ENCODE measurements at places on chromosomes 13 and 19.

GRCh38 chr13:47005756-47006414 is 109.0 kb upstream of the HTR2A start:
- DNase-seq, result no peak

- DNase-seq, result no peak
Observed at GRCh38 chr13:41413872-41414271, 43.5 kb upstream of the RGCC start.

DNA sequence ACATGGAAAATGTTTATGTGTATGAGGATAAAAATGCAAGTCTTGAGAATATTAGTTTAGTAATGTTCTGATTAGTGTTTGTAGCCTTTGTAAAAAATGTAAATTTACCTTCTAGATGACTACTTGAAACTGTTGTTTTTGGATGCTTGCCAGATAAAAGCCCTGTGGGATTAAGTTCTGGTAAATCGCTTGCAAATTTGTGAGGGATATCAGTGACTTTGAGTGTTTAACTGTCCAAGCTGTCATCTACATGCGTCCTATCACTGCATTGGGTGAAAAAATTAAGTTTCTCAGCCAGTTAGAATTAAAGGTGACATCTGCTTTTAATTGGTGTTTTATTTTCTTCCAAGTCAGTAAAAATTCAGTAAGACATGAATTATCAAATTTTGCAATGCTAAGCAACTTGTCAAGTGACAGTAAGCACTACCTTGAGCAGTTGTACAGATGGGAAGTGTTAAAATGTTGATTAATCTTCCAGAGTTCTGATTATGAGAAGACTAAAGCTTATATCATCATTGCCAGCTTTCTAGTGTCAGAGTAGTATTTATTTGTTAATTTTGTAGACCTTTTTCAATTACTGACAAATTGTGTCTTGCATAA is 88.0 kb downstream of the PCCA start:
- DNase-seq, result no peak

GRCh38 chr19:8988204-8988603 is 22.0 kb downstream of the MUC16 start:
- DNase-seq, result peak; percentile 30

DNA sequence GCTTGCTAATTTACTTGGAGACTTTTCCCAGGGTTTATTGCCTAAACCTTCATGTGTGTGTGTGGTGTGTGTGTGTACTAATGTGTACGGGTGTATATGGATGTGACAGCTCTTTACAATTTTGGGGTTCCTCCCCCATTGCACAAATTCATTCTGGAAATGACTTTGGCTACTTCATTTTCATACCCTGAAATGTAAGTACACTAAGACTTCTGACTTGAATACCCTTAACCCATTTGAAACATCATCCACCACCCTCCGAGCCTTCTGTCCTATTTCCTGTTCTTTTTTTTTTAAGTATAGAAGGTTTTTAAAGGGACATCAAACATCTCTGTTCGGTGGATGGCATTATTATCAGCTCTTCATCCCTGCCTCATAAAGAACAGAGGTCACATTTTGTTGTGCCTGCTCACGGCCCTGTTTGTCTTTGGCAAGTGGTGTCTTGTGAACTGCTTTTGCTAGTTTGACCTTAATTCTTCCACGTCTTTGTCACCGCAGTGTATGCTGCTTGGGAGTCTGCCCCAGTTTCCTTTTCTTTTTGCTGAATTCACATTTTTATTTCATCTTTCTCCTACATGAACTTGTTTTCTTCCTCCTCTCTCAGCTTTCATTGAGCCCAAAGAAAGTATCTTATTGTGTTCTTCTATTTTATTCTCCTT is 228.3 kb downstream of the FOXO1 start:
- no peak for DNase-seq

GRCh38 chr13:90414691-90415596 is 932.5 kb upstream of the MIR17HG start:
- no peak for DNase-seq

DNA sequence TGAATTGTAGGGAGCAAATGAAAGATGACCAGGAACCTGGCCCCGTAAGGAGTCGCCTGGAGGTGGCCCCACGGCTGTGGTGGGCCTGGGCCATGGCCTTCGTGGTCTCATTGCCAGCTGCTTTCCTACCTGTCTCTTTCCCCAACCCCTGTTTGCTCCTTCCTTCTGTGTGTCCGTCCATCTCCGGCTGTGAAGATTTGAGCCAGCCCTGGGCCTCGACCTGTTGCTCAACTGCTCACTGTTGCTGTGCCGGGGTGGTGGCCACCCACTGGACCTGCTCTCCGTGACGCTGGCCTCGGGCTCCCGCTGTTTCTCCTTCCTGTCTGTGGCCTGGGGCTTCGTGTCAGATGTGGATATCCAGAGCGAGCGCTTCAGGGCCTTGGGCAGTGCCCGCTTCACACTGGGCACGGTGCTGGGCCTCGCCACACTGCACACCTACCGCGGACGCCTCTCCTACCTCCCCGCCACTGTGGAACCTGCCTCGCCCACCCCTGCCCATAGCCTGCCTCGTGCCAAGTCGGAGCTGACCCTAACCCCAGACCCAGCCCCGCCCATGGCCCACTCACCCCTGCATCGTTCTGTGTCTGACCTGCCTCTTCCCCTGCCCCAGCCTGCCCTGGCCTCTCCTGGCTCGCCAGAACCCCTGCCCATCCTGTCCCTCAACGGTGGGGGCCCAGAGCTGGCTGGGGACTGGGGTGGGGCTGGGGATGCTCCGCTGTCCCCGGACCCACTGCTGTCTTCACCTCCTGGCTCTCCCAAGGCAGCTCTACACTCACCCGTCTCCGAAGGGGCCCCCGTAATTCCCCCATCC is 8.5 kb downstream of the DBP start:
- no peak for DNase-seq

- no peak for DNase-seq
Observed at GRCh38 chr13:97432232-97432916, 1.6 kb upstream of the RAP2A start.

- DNase-seq, result no peak
Observed at GRCh38 chr13:34391076-34391475, 551.0 kb upstream of the NBEA start.

DNA sequence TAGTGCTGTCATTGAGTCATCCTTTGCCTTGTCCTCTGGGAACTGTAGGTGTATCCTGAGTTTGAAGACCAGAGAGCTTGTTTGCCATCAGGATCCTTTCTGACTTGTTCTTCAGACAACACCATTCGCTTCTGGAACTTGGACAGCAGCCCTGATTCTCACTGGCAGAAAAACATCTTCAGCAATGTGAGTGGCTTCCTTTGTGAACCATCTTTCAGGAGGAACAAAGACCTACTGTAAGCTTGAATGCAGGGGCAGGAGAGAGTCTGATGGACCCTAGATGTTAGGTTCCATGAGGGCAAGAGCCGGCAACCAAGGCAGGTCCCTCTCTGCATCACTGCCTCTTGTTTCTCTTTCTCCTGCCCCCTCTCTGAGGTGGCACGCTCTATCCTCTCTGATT is 26.7 kb downstream of the WDR62 start:
- DNase-seq, result no peak

DNA sequence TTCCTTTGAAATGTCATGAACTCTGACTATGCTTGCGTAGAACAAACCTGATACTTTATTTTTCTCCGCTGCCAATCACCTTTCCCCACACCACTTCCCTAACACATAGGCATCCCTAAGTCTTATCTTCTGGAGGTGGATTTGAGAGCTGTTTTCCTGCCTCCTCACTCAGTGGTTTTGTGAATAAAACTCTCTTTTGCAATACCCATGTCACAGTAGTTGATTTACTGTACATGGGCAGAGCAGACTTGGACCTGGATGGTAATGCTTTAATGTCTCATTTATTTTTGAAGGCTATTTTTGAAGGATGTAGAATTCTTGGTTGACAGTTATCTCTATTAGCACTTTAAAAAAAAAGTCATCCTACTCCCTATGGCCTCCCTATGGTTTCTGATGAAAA is 881.8 kb downstream of the SLITRK5 start:
- DNase-seq, result no peak

GRCh38 chr19:18114483-18114882 is 16.9 kb downstream of the MAST3 start:
- DNase-seq, result no peak

- no peak for DNase-seq
Observed at GRCh38 chr19:33299051-33299688, 3.2 kb downstream of the CEBPA start.

- no peak for DNase-seq
Observed at GRCh38 chr13:41599619-41600018, 142.3 kb downstream of the RGCC start.

- DNase-seq, result no peak
Observed at GRCh38 chr13:42849200-42849599, 67.8 kb downstream of the FAM216B start.

GRCh38 chr19:1941146-1942077 is at the start of gene CSNK1G2:
TSS of gene CSNK1G2 (plus strand) at chr19:1941172. CDS start at chr19:1969773, 28,601 bp downstream.
- no peak for DNase-seq

- DNase-seq, result no peak
Observed at GRCh38 chr19:55723491-55723890, 14.7 kb downstream of the NLRP9 start.

GRCh38 chr19:40611096-40611495 is 9.9 kb downstream of the LTBP4 start:
- no peak for DNase-seq

- no peak for DNase-seq
Observed at GRCh38 chr19:5218255-5218855, 122.3 kb downstream of the PTPRS start.

GRCh38 chr19:6238643-6239281 is 41.0 kb downstream of the MLLT1 start:
- DNase-seq, result no peak

DNA sequence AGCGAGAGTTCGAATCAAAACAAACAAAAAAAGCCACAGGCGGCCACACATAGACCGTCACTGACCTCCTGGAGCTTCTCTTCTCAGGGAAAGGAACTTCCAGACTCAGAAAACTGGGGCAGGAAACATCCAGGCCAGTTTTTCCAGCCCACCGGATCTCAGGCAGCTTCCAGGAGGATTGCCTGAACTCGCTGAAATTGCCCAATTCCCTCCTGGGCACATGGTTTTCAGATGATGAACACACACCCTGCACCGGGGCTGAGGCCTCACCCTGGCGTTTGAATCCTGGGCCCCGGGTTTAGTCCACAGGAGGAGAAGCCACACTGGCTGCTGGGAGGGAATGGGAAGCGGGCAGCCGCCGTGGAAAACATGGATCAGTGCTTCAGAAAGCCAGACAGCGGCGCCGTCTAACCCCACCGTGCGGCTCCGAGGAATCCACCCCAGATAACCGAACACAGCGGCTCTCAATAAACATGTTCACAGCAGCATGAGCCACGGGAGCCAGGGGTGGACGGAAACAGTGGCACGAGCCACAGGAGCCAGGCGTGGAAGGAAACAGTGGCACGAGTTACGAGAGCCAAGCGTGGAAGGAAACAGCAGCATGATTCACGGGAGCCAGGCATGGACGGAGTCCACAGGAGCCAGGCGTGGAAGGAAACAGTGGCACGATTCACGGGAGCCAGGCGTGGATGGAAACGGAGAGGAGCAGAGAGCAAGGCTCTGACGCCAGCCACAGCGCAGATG is 18.2 kb upstream of the PTBP1 start:
- no peak for DNase-seq

DNA sequence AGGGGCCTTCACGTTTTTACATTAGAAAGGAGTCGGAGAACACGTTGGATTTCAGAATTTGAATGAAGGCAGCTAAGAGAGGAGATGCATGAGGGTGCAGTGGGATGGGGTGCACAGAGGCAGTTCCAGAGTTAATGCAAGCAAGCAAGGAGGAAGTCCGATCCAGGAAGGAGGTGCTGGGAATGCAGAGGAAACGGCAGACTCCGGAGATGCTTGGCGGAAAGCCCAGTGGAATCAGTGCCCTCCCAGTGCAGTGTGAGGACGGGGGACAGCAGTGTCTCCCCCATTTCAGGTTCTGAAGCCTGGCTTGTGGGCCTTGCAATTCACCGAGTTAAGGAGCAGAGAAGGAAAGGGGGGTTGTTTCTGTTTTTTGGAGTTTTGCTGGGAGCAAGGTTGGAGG is 100.4 kb downstream of the COL4A2 start:
- no peak for DNase-seq

- no peak for DNase-seq
Observed at GRCh38 chr13:29782798-29783197, 67.6 kb downstream of the UBL3 start.

DNA sequence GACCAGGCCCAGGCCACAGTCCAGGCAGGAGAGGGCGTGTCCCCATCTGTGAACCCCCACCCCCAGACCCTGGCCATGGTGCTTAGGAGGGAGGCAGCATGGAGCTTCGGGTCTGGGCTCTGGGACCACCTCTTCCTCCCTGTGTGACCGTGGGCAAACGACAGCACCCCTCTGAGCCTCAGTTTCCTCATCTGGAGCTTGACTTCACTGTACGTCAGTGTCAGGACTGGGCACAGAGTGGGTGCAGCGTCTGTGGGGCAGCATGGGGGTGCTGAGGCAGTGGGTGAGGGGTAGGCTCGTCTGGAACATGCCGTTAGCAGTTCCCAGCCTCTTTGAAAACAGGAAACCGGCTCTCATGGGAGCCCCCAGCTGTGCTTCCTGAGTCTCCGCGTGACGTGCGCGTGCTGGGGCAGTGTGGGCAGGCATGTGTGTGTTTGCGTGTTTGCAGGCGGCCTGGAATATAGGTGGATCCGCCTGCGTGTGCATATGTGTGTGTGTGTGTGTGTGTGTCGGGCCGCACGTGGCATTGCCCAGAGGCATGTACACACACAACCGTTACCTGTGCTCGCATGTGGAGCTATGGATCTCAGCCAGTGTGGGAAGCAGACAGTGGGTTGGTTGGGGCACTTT is 15.8 kb downstream of the ARRDC2 start:
- peak; percentile 81 for DNase-seq

- no peak for DNase-seq
Observed at GRCh38 chr19:1841209-1841924, 6.9 kb downstream of the REXO1 start.

GRCh38 chr13:23760000-23760399 is 129.2 kb downstream of the MIPEP start:
- DNase-seq, result no peak

GRCh38 chr19:55044771-55045716 is 7.0 kb upstream of the GP6 start:
- DNase-seq, result no peak

- DNase-seq, result no peak
Observed at GRCh38 chr13:83905641-83906040, 23.4 kb upstream of the SLITRK1 start.

GRCh38 chr13:33227927-33228647 is 57.5 kb downstream of the STARD13 start:
- no peak for DNase-seq

DNA sequence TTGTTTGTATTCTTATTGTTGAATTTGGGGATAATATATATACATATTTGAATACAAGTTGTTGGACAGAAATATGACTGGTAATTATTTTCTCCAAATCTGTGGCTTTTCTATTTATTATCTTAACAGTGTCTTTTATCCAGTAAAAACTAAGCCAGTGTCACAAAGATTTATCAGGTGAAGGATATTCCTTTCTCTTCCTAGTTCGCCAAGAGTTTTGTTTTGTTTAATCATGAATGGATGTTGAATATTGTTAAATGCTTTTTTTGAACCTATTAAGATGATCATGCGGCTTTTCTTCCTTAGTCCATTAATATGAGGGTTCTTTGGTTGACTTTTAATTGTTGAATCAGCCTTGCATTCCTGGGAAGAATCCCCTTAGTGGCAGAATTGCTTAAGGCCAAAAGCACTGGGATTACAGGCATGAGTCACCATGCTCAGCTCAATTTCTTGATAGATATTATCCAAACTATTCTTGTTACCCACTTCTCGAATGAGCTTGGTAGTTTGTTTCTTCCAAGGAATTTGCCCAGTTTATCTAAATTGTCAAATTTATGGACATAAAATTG is 53.3 kb downstream of the TEX26 start:
- no peak for DNase-seq

All from Jurkat, Clone E6-1 (cell line).